ENCODE measurements at places on chromosomes 5 and 9. TPM values are rescaled to one million over a fixed set of nuclear protein-coding genes. Genes with fewer than 3 reads are reported as not detected.

NOXA1 gene
- 1.3 TPM for total RNA-seq

AJM1 gene
- total RNA-seq: 0.51 TPM

ISL1 gene
- total RNA-seq: not detected

EMB gene
- total RNA-seq: under 0.01 TPM

FBP1 gene
- 0.64 TPM for total RNA-seq

Data from dermis microvascular lymphatic vessel endothelial cell (primary cell).